ENCODE measurements at places on chromosomes 5 and 9.

DNA sequence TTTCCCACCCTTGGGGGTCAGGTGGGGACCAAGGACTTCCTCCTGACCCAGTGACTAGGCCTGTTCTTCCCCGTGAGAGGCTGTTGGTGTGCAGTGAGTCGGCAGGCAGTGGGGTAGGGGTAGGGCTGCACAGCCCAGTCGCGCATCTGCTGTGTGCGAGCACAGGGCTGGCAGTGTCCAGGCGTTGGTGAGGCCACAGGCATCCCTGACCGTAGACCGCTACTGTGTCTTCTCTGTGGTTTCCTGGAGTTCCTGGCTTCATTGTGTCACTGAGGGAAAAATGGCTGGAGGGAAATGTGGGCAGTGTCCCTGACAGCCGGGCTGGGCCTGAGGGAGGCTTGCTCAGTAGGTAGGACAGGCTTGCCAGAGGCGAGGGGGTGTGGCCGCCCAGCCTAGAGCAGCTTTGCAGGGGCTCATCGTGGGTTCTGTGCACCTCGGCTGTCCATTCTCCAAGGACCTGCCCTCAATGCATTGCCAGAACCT is 95.4 kb downstream of the CACNA1B start:
- DNase-seq: no peak

- DNase-seq: no peak
These were observed 102.8 kb upstream of the GNA14 start for GRCh38 chr9:77750981-77751340.

DNA sequence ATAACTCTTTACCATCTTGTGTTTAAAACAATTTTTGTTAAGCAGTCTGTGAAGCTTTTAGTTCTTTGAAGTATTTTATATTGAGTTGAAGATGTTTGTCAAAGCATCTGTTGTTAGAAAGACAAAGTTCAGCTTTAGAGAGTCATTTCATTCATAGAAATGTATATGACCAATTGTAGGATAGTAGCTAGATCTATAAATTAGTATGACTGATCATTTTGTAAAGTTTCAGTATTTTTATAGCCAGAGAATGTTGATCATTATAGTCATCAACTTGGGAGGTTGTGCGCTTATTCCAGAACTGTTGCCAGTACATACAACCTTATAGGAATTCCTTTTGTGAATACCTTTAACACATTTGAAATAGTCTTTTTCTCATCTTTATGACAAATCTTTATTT is 5.2 kb downstream of the NIPBL start:
- no peak for DNase-seq

DNA sequence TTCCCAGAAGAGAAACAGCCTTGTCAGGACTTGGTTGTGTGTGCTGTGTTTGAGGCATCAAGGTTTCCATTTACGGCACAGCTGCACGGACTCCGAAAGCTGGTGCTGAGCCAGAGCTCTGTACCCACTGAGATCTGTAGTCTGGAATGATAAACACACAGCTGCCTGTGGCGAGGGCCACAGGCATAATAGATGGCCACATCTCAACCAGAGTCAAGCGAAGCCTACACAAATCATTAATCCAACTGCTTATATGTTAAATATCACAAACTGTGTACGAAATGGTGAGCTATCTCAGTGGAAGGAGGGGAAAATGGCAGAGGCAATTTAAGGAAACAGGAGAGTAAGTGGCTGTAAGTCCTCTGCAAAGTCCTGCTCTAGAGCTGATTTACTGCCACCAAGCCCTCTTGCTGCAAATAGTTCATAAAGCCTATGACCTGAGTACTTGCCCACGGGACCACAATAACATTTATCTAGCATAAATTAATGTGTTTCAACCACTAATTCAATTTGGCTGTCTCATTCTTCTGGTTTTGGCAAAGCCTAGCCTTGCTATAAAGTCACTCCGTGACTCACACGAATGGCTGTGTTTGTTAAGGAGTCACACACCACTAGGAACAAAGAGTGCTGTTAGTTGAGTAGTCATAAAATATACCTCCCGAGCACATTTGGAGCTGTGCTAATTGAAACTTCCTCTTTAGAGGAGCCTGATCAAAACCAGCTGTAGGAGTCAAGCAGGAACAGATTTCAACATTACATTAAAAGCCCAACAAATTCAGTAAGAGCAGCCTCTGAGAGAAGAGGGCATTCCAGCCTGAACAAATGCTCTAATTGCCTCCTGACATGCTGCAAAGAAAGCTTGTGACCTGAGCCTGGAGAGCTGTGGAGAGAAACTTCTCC is 738.6 kb upstream of the ZNF608 start:
- no peak for DNase-seq

DNA sequence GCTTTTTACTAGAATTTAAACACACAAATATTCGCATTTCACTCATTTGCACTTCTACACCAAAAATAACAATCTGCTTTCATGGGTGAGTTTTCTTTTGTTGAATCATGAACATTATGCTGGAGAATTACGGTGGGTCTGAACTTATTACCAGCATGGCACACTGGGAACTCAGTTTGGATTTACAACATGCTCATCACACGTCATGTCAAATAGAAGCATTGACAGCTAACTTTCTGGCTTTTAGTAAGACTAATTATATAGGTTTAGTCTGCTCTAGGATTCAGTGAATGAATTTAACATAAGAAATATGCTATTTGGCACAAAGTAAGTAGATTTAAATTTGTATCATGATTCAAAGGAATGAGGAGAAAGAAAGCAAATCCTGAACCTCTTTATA is 290.4 kb downstream of the TMEM167A start:
- DNase-seq: no peak

DNA sequence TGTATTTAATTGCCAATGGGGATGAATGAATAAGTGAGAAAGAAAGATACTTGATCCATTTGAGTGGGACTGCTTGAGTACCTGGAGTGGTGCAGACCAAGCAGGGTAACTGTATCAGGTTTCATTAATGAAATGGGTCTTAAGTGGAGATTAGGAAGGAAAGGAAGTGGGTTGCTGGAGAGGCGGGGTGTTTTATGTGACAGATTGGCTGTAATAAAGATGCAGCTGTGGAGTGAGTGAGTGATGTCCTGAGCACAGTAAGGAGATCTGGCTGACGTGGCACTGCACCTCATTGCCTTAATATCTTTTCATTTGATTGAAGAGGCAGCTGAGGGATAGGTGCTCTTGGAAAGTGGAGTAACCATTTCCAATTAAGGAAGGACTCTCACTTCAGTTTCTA is 161.0 kb upstream of the CCDC152 start:
- DNase-seq: no peak

DNA sequence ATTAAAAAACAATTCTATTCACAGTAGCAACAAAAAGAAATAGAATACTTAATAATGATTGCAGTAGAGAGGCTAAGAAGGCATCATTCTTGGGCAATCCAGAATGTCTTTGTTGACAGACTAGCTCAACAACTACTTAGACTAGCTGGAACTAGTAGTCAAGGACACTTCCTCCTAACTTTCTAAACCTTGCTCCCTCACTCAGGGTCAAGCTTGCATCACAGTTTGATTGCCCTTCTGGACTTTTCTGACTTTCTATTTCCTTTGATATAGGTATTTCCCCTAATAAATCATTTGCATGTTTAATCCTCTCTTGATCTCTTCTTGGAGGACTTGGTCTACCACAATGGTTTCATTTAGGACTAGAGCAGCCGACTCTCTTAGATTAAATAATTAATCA is 1107.9 kb downstream of the PTPRD start:
- no peak for DNase-seq

DNA sequence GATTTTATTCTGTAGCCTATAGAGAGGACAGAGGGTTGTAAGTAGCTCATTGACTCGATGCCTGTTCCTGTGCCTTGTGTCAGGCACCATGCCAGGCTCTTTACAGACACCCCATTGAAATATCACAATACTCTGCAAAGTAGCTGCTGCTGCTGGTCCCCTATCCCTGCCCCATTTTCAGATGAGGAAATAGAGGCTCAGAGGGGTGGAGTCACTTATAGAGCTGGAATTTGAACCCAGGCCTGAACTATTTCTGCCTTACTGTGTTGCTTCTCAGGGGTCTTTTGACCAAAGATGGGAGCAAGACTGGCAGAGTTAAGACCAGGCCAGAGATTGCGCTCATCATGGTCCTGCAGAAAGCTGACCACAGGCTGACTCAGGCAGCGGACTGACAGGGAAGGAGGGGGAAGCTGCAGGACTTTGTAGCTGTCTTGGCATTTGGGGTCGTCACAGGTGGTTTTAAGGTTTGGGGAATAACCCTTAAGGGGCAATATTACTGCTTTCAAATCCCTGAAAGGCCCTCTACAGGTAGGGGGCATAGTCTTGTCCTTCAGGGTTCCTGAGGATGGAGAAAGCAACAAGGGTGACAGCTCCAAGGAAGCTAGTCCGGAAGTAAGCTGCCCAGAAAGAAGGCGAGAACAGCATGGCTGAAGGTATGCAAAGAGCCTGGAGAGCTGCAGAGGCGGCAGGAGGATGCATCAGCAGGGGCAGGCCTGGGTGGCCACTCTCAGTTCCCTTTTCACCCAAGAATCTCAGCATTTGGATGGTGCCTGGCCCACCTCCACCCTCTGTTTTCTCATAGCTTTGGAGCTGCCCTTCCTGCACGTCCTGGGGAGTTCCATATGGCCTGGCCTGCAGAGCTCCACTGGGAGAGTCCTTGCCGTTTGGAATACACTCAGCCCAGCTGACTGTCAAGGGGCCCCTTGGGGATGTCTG is 18.3 kb upstream of the NDST1 start:
- no peak for DNase-seq

DNA sequence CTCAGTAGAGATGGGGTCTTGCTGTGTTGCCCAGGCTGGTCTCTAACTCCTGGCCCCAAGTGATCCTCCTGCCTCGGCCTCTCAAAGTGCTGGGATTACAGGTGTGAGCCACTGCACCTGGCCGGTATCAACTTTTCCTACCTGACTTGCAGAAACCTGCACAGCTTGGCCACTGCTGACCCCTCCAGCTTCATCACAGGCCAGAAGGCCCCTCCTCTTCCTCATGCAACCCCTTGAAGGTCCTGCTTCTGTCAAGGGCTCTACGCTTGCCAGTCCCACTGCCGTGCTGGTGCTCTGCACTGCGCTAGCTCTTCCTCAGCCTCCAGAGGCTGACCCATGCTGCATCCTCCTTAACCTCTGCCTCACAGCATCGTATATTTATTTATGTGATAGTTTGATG is 32.5 kb upstream of the RNU6ATAC start:
- DNase-seq: no peak

DNA sequence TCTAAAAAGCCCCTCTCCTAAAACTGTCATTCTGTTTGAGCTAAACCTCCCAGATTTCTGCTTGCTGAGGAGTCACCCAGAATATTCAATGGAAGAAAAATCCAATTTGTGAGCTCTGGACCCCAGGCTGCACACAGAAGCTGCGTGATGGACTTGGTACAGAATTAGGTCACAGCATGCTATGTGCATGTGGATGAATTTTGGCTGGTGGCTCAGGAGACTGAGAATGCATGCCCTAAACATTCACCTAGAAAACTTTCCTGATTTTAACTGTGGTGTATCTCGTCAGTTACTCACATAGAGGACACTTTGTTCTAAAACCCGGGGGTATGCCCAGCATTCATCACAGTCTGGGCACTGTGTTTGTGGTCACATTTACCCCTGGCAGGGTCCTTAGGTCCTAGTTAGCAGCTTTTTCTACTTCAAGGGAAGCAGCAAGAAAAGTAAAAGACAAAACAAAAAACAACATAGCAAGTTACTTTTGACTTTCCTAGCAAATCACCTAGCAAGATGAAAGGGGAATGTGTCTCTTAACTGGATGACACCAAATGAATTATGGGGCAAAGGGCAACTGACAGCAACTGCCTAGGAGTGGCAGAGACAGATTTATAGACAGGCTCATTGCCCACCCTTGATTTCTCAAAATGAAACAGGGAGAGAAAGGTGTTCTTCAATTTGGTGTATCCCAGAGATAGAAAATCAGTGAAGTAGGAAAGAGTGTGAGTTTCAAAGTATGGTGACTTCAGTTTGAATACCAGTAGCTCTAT is 8.3 kb upstream of the SHROOM1 start:
- DNase-seq: no peak

GRCh38 chr9:89664896-89665329 is 60.1 kb downstream of the GADD45G start:
- DNase-seq: no peak

DNA sequence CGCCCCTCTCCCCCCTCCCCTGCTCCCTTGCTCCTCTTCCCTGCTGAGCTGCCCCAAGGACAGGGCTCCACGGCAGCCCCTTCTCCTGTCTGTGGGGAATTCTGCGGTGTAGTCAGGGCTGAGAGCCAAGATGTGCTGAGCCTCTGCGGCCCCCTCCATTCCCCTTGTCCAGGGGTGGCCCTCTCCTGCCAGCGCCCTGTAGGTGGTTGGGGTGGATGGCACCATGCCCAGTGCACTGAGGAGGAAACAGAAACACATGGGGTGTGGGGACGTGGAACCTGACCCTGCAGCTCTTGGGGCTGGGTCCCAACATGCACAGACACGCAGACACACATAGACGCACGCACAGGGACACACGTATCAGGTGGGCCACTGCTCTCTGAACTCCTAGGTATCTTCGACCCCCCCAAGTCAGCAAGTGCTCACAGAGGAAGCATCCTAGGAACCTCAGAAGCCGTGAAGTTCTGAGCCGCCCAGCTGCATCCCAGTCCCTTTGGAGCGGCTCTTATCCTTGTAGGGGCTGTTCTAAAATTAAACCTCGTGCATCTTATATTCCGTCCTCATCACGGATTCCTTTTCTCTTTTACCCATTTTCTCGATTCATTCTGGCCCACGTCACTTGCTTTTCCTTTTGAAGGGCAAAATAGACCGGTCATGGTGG is 64.8 kb downstream of the HMCN2 start:
- DNase-seq: no peak
